Activated CD4-positive, alpha-beta T cell treated with anti-CD3 and anti-CD28 coated beads, Interleukin-10, Interleukin-2, amounts not matched to agents 100 ng/mL and 50 ng/mL, durations not matched to agents 16 hours and 8 hours (primary cell): ENCODE measurements at places on chromosomes 11 and 22.

GRCh38 chr11:71286701-71287643 lies 34.6 kb upstream of the SHANK2 start:
- DNase-seq = no peak

GRCh38 chr22:16953206-16954059 lies 54.6 kb downstream of the GAB4 start:
- DNase-seq = no peak

- DNase-seq = no peak
Measured at GRCh38 chr11:10908215-10908951, 50.5 kb upstream of the ZBED5 start.

DNA sequence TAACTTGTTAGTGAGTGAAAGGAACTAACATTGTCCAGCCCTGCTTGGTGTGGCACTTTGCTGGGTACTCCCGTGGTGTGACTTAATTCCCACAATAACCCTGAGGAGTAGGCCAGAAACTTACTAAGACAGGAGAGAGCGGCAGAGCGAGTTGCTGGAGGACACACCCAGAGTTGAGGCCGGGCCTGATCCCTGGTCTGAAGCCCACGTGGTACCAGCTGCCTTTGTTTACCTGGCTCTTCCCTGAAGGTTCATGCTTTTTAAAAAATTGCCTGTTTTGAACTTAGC lies 594 bp downstream of the MPST start:
- DNase-seq = peak; percentile 39

DNA sequence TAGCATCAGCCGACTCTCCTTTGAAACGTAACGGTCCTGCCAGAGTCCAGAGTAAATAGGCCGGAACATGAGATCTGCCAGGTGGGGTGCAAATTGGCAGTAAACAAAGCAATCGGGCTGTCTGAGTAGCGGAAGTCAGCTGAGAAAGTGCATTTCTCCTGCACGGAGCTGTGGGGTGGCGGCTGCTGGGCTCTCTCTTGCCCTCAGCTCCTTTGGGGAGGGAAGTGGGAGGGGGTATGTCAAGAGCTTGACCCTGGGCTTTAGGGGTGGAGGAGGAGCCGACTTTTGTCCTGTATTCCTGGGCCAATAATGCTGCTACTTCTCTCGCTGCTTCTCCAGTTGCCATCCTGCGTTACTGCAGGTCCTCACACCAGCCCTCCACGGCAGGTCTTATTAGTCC lies 11.6 kb downstream of the GRIK4 start:
- DNase-seq = no peak

- no peak for DNase-seq
Measured at GRCh38 chr11:126426820-126427749, 71.6 kb downstream of the ST3GAL4 start.

GRCh38 chr11:60498853-60499252 lies 6.3 kb downstream of the MS4A12 start:
- DNase-seq = no peak

DNA sequence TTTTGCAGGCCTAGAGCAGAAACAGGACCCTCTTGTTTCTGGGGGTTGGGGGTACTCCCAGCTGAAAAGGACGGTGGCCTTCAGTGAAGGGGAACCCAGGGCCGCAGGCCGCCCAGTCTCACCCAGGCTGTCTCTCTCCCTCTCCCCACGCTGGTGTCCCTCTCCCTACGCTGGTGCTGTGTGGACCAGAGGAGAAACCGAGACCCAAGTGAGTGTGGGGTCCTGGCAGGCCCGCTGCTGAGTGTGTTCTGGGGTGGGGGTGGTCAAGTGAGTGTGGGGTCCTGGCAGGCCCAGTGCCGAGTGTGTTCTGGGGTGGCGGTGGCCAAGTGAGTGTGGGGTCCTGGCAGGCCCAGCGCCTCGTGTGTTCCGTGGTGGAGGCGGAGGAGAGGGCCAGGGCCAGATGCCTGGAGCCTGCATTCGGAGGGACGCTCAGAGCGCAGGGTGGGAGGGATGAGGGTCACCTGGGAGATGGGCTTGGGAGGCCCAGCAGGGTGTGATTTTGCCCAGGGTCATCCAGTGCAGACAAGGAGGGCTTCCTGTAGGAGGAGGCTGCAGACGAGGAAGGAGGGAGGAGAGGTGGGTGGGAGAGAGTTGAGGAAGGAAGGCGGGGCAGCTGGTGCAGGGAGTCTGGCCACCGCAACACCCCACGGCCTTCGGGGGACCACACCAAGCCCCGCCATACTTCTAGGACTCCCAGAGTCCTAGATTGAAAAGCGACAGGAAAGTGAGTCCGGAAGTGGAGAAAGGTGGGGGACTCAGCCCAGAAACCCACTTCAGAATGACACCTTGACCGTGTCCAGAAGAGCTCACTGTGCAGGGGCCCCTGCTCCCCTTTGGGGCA lies 10.3 kb downstream of the TNNT3 start:
- DNase-seq = no peak

GRCh38 chr22:29016067-29016938 lies 45.3 kb downstream of the C22orf31 start:
- DNase-seq = no peak

DNA sequence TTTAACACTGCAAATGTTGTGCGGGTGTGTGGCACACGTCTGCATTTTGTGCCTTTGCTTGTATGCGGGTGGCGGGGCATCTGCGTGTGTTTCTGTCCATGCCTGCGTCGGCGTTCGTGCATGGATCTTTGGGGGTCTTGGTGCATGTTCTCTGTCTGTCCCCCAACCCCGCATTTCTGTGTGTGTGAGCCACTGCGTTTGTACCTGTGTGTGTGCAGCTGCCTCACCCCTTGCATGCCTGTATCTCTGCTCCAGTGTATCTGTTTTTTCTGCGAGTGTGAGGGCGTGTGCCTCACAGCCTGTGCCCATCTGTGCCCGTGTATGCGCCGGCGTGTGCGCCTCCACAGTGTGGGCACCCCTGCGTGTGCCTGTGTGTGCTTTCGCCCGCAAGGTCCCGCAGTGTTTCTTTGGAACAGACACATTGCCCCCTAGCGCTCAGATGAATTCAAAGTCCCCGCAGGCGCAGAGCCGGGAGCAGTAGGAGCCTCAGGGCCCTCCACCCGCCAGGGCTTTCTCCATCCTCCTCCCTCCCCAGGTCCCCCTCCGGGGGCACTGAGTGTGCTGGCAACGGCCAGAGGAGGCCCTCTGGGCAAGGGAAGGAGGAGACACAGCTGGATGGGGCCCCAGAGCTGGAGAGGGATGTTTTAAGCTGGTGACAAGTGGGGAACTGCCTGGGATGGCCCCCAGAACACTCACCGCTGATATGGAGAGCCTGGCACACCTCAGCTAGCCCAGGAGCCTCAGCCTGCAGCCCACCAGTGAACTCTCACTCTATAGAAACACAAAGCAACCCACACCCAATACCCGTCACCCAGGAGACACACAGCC lies 3.1 kb upstream of the MN1 start:
- peak; percentile 63 for DNase-seq

- DNase-seq = no peak
Measured at GRCh38 chr11:8720868-8721608, 38.4 kb downstream of the RPL27A start.

DNA sequence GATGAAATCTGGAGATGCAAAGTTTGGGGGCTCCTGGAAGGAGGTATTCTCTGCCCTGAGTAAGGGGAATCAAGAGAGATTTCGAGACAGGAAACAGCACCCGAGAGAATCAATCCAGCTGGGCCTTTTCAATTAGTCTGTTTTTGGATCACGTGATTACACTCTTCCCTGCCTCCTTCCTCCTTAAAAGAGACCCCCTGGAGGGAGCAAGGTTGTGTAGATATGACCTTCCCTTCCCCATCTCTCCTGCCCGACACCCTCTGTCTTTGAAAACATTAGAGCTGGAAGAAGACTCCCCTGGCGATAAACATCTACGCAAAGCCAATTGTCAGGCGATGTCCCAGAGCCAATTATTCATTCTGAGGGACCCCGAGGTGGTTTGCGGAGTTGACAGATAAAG lies 407.9 kb downstream of the MIAT start:
- DNase-seq = no peak

DNA sequence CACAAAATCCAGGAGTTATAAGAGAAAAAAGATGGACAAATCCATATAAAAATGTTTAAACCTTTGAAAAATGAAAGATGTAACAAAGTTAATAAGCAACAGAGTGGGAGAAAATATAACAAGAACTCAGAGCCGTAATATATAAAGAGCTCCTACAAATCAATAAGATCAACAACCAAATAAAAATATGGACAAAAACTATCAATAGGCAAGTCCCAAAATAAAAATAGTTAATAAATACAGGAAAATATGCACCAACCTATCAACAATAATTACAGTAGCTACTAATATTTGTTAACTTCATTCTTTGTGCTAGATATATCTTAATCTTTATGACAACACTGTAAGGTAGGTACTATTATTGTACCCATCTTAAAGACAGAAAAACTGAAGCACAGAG lies 2.8 kb downstream of the CARD10 start:
- no peak for DNase-seq

GRCh38 chr11:86459002-86459385 lies 84.3 kb downstream of the CCDC81 start:
- no peak for DNase-seq

- DNase-seq = no peak
Measured at GRCh38 chr11:80970037-80970436, 1529.2 kb upstream of the TENM4 start.

- DNase-seq = no peak
Measured at GRCh38 chr11:32428665-32429303, 6.6 kb downstream of the WT1 start.

GRCh38 chr22:19361501-19362103 lies 69.9 kb downstream of the HIRA start:
- DNase-seq = no peak

- no peak for DNase-seq
Measured at GRCh38 chr11:4063348-4063747, 31.3 kb upstream of the RRM1 start.

DNA sequence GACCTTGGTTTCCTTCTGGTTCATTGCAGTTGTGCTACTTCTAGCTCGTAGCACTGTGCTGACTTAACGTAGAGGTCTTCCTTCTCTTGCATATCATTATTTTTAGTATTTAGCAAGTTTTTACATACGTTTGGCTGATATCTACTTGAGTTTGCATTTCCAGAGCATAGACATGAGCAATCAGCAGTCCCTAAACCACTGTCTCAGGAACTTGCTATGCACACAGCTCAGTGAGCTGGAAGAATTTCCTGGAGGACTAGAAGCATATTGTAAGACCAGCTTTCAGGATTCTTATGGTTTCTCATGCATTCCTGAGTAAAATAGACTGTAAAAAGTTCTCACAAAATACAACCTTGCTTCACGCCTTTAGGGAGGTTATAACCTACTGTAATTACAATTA lies 226.7 kb upstream of the PDGFD start:
- no peak for DNase-seq

GRCh38 chr11:91513734-91514133 lies 710.9 kb upstream of the FAT3 start:
- no peak for DNase-seq

GRCh38 chr11:129023968-129024676 lies 81.5 kb upstream of the TP53AIP1 start:
- no peak for DNase-seq

- DNase-seq = peak; percentile 87
Measured at GRCh38 chr11:46127150-46127638, 5.9 kb upstream of the PHF21A start.

- no peak for DNase-seq
Measured at GRCh38 chr11:46918788-46919513, 601 bp upstream of the LRP4 start.

DNA sequence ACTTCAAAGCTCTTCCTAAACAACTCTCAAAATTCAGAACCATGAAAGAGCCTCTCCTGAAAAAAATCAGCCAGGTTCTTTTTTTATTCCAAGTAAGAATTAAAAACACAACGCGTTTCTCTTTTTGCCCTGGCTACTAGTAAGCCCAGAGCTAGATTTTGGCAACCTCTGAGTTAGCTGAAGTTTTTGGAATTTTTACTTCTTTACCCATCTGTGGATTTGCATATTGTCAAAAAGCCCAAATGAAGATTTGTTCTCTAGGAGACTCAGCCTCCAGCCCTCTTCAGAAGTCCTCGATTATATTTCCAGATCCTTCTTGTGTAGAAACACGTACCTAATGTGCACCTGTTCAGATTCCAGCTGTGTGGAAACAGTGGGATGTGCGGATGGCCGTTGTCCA lies 517.9 kb downstream of the TBC1D22A start:
- no peak for DNase-seq

DNA sequence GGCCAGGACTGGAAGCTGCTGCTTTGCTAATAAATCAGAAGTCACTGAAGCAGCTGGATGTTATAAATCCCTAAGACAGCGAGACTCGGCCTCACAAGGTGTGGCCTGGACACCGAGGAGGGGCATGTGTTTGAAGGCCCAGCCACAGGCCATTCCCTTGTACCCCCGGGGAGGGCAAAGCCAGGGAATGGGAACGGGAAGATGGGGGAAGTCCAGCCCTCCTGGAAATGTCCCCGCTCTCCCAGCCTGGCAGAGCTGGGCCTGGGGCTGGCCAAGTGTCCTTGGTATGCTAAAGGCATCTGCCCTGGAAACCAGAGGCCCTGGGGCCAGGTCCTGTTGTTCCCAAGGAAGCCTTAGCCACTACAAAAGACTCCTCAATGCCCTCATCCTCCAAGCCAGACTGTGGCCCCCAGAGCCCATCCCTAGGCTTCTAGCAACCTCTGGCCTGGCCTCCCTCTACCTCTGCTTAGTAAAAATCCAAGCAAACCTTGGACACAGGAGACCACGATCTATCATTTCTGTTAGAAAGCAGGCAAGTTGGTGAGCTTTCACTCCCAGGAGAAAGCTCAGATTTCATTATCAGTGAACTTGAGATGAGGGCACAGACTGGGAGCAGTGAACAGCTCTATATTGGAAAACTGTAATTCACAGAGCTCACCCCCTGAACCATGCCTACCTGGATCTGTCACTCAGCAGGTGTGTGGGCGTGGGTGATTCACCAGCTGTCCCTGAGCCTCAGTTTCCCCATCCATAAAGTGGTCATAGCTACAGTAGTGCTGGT lies 11.0 kb downstream of the CHST1 start:
- DNase-seq = no peak

DNA sequence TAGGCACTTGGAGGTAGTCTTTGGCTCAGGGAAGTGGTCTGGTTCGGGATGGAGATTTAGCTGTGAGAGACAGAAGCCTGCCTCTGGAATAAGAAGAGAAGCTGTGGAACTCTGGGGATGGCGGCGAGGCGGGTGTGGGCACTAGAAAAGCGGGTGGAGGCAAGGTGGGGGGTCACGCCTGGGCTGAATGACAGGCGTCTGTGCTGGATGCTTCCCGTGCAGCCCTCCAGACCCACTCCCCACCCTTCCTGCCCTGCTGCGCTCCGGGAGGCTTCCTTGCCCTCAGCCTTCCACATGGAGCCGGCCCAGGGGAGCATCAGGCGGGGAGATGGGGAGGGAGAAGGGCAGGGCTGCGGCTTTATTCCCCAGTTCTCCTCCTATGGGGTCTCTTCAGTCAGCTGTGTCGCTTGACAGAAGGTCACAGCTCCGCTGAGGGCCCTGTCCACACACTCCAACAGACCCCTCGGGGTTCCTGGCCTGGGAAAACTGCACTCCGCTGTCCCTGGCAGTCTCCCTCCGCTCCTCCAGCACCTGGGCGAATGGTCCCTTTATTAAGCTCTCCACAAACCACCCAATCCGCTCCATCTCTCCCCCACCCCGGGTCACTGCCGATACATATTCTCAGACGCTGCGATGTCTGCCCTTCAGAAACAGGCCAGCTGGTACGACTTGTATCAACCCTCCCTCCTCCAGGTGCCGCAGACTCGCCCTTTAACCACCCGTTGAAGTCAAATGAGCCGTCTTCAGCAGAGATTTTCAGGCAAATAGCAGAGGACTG lies 6.2 kb downstream of the DNAJB13 start:
- no peak for DNase-seq

GRCh38 chr11:16179676-16180075 lies 176.7 kb downstream of the SOX6 start:
- no peak for DNase-seq
